ENCODE measurements at places on chromosomes 13 and 19.

DNA sequence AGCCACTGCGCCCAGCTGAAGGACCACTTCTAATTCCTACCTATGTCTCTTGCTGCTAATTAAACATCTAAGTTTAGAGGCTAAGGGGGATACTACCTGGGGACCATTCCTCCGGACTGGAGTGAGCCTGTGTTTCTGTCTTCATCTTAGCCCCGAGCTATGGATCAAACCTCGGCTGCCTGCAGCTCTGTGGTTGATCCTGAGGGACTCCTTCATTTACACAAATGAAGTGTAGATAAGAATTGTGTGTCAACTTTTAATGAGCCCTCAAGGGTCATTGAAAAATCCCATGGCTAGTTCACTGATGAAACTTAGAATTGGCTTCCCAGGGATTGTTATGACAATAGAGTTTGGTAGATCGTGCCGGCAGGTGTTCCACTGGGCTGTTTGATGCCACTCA lies 31.5 kb upstream of the OR10H1 start:
- no peak for DNase-seq

DNA sequence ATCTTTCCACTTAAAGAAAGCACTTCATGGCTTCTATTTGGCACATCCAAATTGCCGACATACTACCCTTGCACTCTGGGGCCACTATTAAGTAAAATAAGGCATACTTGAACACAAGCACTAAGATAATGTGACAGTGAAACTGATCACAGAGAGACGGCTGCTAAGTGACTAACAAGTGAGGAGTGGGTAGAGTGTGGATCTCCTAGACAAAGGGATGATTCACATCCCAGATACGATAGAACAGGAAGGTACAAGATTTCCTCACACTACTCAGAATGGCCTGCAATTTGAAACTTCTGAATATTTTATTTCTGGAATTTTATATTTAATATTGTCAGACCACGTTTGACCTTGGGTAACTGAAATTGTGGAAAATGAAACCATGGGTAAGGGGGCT lies 1721.8 kb upstream of the SPRY2 start:
- DNase-seq = no peak

GRCh38 chr19:52336117-52336790 lies at the start of gene ZNF610:
TSS of gene ZNF610 (plus strand) at chr19:52336243. CDS start at chr19:52349173, 12,930 bp downstream.
- DNase-seq = peak; percentile 36

DNA sequence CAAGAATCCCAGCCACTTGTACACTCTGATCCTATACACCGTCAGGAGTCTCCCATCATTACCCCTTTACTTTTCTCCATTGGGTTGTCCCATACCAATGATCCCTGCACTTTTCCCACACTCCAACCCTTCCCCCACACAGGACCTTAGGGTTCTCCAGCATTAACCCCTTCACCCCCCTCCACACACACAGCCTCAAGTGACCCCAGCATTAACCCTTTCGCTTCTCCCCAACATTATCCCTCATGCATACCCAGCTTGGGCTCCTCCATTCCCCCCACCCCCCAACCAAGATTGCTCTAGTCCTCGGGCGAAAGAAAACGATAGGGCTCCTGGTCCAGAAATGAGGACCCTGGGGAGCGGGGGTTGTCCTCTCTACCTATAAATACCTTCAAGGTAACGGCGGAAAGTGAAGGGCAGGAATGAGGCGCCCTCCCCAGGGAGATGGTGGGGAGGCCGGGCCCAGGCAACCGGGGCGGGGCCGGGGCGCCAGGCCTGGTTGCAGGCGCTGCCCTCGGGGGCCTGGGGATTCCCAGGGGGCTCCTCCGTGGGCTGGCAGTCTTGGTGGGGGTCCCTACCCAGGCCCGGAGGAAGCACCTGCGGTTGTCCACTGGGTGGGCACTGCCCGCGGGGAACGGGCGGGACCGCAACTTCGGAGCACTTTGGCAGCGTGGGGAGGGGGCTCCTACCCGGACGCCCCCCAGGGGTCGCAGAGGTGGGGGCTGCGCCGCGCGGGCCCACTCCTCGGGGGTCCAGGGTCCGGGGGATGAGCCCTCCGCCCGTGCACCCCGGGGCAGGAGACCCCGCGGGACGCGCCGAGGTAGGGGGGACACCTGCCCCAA lies 757 bp downstream of the WIZ start:
- DNase-seq = no peak

DNA sequence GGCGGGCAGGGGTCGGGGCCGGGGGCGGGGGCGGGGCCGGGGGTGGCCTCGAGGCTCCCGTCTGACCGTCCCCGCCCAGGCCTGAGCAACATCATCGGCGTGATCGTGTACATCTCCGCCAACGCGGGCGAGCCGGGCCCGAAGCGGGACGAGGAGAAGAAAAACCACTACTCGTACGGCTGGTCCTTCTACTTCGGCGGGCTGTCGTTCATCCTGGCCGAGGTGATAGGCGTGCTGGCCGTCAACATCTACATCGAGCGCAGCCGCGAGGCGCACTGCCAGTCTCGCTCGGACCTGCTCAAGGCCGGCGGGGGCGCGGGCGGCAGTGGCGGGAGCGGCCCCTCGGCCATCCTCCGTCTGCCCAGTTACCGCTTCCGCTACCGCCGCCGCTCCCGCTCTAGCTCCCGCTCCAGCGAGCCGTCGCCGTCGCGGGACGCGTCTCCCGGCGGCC lies 9.4 kb upstream of the CACNG6 start:
- no peak for DNase-seq

GRCh38 chr19:35042056-35042730 lies 672 bp downstream of the HPN start:
- DNase-seq = no peak

DNA sequence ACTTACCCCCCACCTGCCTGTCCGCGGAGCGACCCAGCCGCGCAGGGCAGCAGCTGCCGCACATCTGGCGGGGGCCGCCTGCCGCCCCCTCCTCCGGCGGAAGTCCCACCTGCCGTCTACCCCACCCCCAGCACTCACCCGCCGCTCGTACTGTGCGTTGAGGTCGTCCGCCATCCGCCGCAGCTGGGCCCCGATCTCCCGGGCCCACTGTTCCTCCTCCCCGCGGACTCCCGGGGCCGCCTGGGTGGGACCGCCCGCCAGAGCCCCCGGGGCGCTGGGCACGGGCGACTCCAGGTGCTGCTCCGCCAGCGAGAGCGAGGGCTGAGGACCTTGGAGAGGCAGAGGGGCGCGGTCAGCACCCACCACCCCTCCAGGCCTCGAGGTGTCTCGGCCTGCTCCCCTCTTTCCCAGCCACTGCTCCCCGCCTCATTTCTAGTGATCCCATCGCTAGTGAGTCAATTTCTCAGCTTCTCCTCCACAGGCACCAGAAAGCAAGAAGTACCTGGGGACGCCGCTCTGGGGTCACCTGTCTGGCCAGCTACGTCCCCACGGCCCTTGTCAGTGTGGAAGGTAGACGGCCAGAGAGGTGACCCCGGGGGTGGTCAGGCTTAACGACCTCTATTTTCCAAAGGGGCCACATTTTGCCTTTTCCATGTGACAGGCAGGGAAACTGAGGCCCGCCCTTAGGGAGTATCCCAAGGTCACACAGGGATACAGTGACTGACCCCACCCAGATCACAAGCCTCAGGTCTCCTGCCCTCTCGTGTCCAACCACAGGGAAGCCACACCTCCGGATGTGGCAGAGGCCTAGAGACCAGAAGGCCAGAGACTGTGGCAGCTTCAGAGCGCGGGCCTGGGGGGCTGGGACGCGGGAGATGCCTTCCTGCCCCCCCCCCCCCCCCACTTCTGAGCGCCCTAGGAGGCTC lies 4.3 kb downstream of the BBC3 start:
- peak; percentile 71 for DNase-seq
